Activated naive CD4-positive, alpha-beta T cell treated with anti-CD3 and anti-CD28 coated beads, Interleukin-2, amount 10 ng/mL, durations not matched to agents 7 days and 5 days (primary cell): ENCODE measurements at places on chromosomes 12 and 14.

- no peaks in the 10 kb centered on the region for H3K4me1 ChIP-seq
- no peaks in the 10 kb centered on the region for H3K27me3 ChIP-seq
- DNase-seq = no peak
- H3K27ac ChIP-seq = no peak overlapping the region
- H3K4me3 ChIP-seq = no peak overlapping the region
Observed at GRCh38 chr14:100777818-100778525, 47.9 kb upstream of the MEG3 start.

- H3K4me1 ChIP-seq = no peaks in the 10 kb centered on the region
- H3K36me3 ChIP-seq = no peaks in the 10 kb centered on the region
- no peak overlapping the region for H3K4me3 ChIP-seq
- no peak overlapping the region for H3K27ac ChIP-seq
- DNase-seq = no peak
- no peaks in the 10 kb centered on the region for H3K27me3 ChIP-seq
Observed at GRCh38 chr12:129599406-129599805, 304.4 kb downstream of the TMEM132D start.

DNA sequence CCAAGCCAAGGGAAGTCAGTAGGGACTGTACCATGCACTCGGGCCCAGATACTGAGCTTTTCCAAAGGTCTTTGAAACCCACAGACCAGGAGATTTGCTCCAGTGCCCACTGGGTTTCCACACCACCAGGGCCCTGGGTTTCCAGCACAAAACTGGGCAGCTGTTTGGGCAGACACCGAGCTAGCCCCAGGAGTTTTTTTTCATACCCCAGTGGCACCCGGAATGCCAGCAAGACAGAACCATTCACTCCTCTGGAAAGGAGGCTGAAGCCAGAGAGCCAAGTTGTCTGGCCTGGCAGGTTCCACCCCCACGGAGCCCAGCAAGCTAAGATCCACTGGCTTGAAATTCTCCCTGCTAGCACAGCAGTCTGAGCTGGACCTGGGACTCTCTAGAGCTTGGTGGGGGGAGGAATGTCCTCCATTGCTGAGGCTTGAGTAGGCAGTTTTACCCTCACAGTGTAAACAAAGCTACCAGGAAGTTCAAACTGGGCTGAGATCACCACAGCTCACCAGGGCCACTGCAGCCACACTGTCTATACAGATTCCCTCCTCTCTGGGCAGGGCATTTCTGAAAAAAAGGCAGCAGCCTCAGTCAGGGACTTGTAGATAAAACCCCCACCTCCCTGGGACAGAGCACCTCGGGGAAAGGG lies 793.7 kb downstream of the RPS29 start:
- no peak overlapping the region for H3K4me3 ChIP-seq
- H3K36me3 ChIP-seq = no peaks in the 10 kb centered on the region
- no peak for DNase-seq
- no peaks in the 10 kb centered on the region for H3K27me3 ChIP-seq

GRCh38 chr14:94914191-94914590 lies 144.3 kb upstream of the GSC start:
- H3K4me3 ChIP-seq = no peak overlapping the region
- no peak for DNase-seq
- H3K4me1 ChIP-seq = no peaks in the 10 kb centered on the region
- H3K27ac ChIP-seq = no peak overlapping the region
- H3K36me3 ChIP-seq = no peaks in the 10 kb centered on the region
- peaks cover 9% of the 10 kb centered on the region for H3K27me3 ChIP-seq

GRCh38 chr12:106896603-106897002 lies 59.1 kb upstream of the TMEM263 start:
- H3K27ac ChIP-seq = no peak overlapping the region
- H3K4me1 ChIP-seq = peaks cover 3% of the 10 kb centered on the region
- H3K27me3 ChIP-seq = peaks cover 26% of the 10 kb centered on the region
- DNase-seq = no peak
- H3K36me3 ChIP-seq = no peaks in the 10 kb centered on the region
- no peak overlapping the region for H3K4me3 ChIP-seq

GRCh38 chr14:102200690-102201352 lies 61.1 kb downstream of the WDR20 start:
- H3K4me3 ChIP-seq = no peak overlapping the region
- no peaks in the 10 kb centered on the region for H3K27me3 ChIP-seq

- peaks cover 72% of the 10 kb centered on the region for H3K36me3 ChIP-seq
- H3K4me1 ChIP-seq = peaks cover 39% of the 10 kb centered on the region
- DNase-seq = no peak
Observed at GRCh38 chr14:94051779-94052178, 25.6 kb downstream of the OTUB2 start.

GRCh38 chr14:94388384-94389103 lies at the start of gene SERPINA1:
Gene SERPINA1, minus strand, starts transcription at chr14:94388602. Its CDS starts 5,365 bp downstream, at chr14:94383237.
- no peaks in the 10 kb centered on the region for H3K36me3 ChIP-seq
- no peaks in the 10 kb centered on the region for H3K27me3 ChIP-seq
- H3K27ac ChIP-seq = no peak within 1 kb of the TSS
- peaks cover 12% of the 10 kb centered on the region for H3K4me1 ChIP-seq
- no peak within 1 kb of the TSS for H3K4me3 ChIP-seq

DNA sequence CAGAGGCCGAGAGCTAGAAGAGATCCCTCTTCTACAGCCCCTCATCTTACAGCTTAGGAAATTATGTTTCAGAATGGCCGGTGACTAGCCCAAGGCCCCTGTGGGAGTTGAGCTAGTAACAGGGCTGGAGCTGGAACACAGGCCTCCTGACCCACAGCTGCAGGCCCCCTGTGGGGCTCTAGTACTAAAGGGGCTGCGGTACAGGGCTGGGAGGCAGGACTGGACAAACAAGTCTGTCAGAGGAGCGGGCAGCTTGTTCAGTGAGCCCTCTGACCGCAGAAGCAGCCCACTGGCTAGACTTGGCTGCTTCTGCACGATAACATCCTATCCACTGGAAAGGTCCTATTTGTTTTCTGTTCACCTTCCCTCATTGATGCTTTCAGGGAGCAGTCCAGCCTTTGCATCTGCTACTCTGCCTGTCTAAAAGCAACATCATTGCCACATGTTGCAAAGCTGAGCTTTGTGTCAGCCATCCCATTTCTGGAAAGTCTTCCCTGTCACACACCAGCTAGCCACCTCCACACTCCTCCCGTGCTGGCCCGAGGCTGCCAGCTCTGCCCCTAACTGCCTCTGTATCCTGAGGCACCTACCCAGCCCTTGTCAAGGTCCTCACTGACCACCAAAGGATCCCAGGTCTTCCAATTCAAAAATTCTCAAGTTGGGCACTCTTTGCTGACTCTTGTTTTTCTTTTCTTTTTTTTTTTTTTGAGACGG lies 10.2 kb downstream of the PSMC1 start:
- H3K36me3 ChIP-seq = peaks cover 52% of the 10 kb centered on the region
- peaks cover 13% of the 10 kb centered on the region for H3K4me1 ChIP-seq
- no peak overlapping the region for H3K27ac ChIP-seq
- no peak overlapping the region for H3K4me3 ChIP-seq

- H3K36me3 ChIP-seq = no peaks in the 10 kb centered on the region
- no peaks in the 10 kb centered on the region for H3K27me3 ChIP-seq
- no peak overlapping the region for H3K4me3 ChIP-seq
- DNase-seq = no peak
- H3K27ac ChIP-seq = no peak overlapping the region
Observed at GRCh38 chr12:24861766-24862540, 86.9 kb downstream of the BCAT1 start.

DNA sequence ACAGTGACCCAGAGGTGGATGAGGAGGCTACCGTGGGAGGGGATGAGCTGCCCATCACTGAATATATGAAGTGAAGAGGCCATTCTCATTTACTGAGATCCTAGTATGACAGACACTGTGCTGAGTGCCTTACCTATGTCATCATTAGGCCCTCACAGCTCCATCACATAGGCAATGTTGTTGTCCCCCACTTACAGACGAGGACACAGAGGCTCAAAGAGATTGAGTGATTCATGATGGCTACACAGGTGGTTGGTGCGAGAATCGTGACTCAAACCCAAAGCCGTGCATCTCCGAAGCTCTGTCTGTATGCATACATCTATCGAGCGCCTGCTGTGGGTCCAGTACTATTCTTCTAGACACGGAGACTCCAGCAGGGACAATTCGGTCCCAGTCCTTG lies 5.9 kb upstream of the CCDC197 start:
- H3K4me3 ChIP-seq = no peak overlapping the region
- peaks cover 37% of the 10 kb centered on the region for H3K27me3 ChIP-seq
- H3K36me3 ChIP-seq = no peaks in the 10 kb centered on the region
- H3K4me1 ChIP-seq = peaks cover 14% of the 10 kb centered on the region
- no peak for DNase-seq

- H3K36me3 ChIP-seq = peaks cover 4% of the 10 kb centered on the region
- H3K27ac ChIP-seq = no peak overlapping the region
- peak overlapping the region; percentile 92 for H3K4me3 ChIP-seq
- H3K27me3 ChIP-seq = peaks cover 3% of the 10 kb centered on the region
Observed at GRCh38 chr12:29382251-29382650, 1.3 kb upstream of the ERGIC2 start.

GRCh38 chr12:31773867-31774266 lies 45.0 kb upstream of the AMN1 start:
- H3K36me3 ChIP-seq = no peaks in the 10 kb centered on the region
- no peak for DNase-seq
- H3K4me3 ChIP-seq = no peak overlapping the region
- H3K27me3 ChIP-seq = peaks cover 3% of the 10 kb centered on the region
- peaks cover 11% of the 10 kb centered on the region for H3K4me1 ChIP-seq

DNA sequence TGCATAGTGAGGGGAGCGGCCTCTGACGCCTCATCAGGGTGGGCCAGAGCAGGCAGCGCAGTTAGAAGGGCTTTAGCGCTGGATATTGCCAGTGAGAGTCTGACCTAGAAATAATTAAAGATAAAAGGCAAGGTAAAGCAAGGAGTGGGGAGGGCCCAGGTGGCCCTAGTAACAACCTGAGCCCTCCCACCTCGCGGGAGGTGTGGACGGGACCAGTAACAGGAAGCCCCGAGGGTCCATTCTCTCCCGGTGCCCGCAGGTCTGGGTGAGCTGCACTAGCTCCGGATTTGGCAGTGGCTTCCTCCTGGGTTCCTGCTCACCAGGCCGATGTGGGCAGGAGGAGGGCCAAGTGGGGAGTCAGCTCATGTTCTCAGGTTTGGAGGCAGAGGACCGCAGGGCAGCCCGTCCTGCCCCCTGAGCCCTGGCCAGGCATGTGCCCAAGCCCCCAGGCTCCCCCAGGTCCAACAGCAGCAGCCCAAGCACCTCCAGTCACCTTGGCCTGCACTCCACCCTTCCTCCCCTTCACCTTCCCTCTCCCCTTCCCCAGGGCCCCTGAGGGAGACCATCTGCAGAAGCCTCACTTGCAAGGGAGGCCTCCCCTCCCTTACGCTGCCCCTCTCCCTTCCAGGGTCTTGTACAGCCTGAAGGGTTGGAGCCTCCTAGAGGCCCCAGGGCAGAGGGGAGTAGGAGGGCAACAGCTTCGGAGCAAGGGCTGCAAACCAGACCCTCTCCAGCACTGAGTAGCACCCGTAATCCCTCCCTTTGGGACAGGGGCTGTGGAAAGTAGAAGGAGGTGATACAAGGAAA lies 144.3 kb upstream of the FKBP4 start:
- H3K27me3 ChIP-seq = peaks cover 45% of the 10 kb centered on the region
- H3K4me1 ChIP-seq = no peaks in the 10 kb centered on the region
- H3K27ac ChIP-seq = no peak overlapping the region
- no peak overlapping the region for H3K4me3 ChIP-seq
- no peak for DNase-seq

GRCh38 chr12:46304070-46304469 lies 35.2 kb upstream of the SLC38A1 start:
- no peaks in the 10 kb centered on the region for H3K36me3 ChIP-seq
- DNase-seq = no peak
- H3K4me1 ChIP-seq = peaks cover 3% of the 10 kb centered on the region
- H3K4me3 ChIP-seq = no peak overlapping the region
- H3K27ac ChIP-seq = no peak overlapping the region

- H3K36me3 ChIP-seq = no peaks in the 10 kb centered on the region
- no peaks in the 10 kb centered on the region for H3K4me1 ChIP-seq
- H3K27ac ChIP-seq = no peak overlapping the region
- no peak for DNase-seq
Observed at GRCh38 chr14:26124896-26125438, 472.9 kb downstream of the NOVA1 start.

- no peak overlapping the region for H3K27ac ChIP-seq
- no peaks in the 10 kb centered on the region for H3K4me1 ChIP-seq
- peaks cover 70% of the 10 kb centered on the region for H3K27me3 ChIP-seq
- no peak overlapping the region for H3K4me3 ChIP-seq
- H3K36me3 ChIP-seq = no peaks in the 10 kb centered on the region
- no peak for DNase-seq
Observed at GRCh38 chr14:100714258-100714892, 12.3 kb upstream of the DLK1 start.

DNA sequence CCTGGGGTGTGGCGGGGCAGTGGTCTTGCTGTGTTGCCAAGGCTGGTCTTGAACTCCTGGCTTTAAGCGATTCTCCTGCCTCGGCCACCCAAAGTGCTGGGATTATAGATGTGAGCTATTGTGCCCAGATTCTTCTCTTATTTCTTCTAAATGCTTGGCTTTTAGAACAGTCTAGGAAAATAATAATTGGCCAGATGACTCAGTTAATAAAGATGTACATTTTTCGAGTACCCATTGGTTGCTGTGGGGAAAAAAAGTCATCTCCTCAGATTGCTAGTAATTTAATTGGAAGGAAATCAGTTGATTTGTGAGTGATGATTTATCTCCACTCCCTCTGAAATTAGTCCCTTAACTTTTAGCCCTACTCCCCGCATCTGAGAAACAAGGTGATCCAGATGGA lies 45.5 kb downstream of the CHST11 start:
- no peak for DNase-seq
- H3K27ac ChIP-seq = no peak overlapping the region
- H3K36me3 ChIP-seq = peaks cover 40% of the 10 kb centered on the region
- H3K4me1 ChIP-seq = peaks cover 75% of the 10 kb centered on the region
- no peak overlapping the region for H3K4me3 ChIP-seq
- H3K27me3 ChIP-seq = no peaks in the 10 kb centered on the region

DNA sequence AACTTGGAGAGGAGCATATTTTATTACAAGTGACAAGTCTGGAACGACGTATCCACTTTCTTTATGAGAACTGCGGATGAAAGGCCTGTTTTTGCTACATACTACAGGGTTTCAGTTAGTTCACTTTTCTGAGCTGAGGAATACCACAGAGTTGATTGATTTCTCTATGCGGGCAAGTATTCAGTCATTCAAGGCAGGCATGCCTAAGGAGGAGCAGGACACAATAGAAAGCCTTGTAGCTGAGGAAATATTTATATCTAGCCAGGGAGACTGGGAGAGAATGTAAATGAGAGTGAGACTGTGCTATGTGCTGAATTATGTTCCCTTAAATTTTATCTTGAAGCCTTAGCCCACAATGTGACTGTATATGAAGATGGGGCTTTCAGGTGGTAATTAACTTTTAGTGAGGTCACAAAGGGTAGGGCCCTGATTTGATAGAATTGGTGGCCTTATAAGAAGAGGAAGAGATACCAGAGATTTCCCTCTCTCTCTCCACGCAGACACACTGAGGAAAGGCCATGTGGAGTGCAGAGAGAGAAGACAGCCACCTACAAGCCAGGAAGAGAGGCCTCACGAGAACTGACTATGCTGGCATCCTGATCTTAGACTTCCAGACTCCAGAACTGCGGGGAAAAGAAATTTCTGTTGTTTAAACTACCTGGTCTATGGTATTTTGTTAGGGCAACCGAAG lies 459.0 kb upstream of the ATP2B1 start:
- H3K4me3 ChIP-seq = no peak overlapping the region
- no peak overlapping the region for H3K27ac ChIP-seq
- DNase-seq = no peak
- no peaks in the 10 kb centered on the region for H3K36me3 ChIP-seq
- no peaks in the 10 kb centered on the region for H3K4me1 ChIP-seq
